Activated CD4-positive, CD25-positive, alpha-beta regulatory T cell treated with anti-CD3 and anti-CD28 coated beads, Interleukin-2, amount 50 U/mL, for 72 hours (primary cell): ENCODE measurements at places on chromosomes 13 and 19.

GRCh38 chr19:10133596-10133995 is 13.9 kb upstream of the EIF3G start:
- no peak for DNase-seq

DNA sequence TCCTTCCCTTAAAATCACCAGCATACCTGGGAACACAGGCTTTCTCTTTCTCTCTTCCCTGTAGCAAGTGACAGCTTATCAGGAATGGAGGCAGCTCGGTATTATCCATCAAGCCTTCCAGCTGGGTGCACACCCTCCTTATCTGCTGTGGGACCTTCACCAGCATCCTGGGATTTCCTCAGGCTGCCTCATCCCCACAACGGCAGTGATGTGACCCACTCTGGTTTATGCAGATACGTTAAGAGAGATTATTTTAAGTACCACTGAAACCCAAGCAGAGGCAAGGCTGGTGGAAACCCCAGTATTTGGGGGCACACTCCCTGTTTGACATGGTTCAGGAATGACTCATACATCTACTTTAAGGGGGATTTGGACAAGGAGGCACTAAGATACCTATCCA is 192.1 kb downstream of the TM9SF2 start:
- DNase-seq, result no peak

- DNase-seq, result no peak
Measured at GRCh38 chr13:26541678-26542568, 15.6 kb upstream of the WASF3 start.

DNA sequence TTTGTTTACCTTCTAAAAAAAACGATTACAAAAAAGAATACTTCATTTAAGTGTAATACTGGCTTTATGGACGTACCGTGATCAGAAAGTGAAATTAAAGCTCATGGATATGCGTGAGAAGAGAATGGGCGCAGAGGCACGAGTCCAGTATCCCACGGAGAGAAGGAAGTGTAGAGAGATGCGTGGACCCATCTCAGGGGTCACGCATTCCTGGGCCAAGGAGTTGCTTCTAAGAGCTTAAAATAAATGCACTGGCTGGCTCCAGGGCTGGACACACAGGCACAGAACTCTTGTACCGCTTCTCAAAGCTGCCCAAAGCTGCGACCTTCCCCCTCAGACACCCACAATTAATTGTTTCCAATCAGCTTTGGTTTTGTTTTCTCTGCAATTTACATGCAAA is 8.7 kb upstream of the SPC24 start:
- no peak for DNase-seq

- no peak for DNase-seq
Measured at GRCh38 chr13:48949566-48950500, 25.9 kb upstream of the FNDC3A start.

DNA sequence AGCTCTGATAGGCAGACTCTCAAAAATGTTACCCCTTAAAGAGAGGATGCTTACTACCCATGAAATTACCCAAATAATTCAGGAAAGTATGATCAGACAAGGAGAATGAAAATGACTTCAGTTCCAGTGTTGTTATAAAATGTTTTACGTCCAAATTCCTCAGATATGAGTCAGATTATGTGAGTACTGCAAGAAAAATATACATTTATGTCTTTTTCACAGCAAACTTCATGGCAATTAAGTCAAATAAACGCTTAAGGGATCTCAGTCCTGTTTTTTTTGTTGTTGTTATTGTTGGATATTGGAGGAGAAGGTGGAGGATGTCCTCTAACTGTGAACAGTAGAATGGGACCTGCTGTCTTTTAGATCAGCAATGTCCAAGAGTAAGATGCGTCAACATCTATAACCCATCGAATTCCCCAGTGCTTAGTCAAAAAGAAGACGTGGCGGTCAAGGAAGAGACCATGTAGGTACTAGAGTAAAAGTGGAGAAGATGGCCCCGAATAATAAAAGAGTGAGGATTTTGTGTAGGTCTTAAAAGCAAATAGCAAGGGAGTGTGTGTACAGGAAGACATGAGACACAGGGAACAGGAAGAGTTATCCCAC is 215.4 kb upstream of the IRS2 start:
- no peak for DNase-seq

DNA sequence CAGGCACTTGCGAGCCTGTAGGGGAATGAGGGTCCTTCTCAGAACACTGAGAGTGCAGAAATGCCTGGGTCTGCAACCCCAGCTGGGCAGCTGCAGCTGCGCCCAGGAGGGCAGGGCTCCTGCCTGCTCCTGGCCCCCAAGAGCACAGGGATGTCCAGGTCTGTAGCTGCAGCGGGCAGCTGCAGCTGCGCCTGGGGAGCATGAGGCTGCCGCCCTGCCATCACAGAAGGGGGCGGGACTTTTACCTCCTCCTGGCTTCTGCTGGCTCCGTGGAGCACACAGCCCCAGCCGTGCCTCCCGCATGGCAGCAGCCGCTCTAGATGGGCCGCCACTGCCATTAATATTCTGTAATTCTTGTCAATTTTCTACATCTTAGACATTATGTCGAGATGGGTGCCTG is 17.8 kb downstream of the CPB2 start:
- no peak for DNase-seq

- no peak for DNase-seq
Measured at GRCh38 chr19:1531587-1531986, 7.7 kb downstream of the PLK5 start.

DNA sequence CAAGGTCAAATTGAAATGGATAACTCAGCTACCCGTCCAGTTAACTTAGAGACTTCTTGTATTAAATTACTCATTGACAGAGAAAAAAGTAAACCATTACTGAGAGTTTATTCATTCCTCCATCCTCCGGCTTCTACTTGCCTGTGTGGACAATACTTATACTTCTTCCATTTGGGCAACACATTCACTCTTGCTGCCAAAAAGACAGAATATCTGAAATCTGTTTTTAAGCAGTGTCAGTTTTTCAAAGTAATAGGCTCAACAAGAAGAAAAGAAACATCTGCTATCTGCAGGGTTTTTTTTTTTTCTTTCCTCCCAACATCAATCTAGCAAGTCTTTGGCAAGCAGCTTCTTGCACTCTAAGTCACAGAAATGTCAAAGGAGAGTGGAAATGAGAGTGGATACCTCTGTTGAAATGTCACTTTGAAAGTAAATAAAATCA is 1142.8 kb downstream of the PCDH9 start:
- DNase-seq, result no peak

DNA sequence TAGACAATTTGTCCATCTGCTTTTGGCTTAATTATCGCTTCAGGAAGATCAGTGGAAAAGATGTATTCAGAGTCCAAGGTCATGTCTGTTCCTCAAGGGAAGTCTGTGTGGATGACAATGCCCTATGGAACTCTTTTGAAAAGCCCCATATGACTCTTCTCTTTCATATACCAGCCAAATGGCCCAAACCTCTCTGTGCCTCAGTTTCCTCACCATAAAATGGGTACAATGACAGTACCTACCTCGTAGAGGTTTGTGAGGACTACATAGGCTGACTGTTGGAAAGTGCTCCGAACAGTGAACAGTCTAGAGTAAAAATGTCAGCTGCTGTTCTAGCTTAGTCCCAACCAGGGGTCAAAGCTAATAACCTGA is 104.6 kb downstream of the COL4A2 start:
- no peak for DNase-seq

- DNase-seq, result no peak
Measured at GRCh38 chr19:13078897-13079541, 23.6 kb downstream of the LYL1 start.

DNA sequence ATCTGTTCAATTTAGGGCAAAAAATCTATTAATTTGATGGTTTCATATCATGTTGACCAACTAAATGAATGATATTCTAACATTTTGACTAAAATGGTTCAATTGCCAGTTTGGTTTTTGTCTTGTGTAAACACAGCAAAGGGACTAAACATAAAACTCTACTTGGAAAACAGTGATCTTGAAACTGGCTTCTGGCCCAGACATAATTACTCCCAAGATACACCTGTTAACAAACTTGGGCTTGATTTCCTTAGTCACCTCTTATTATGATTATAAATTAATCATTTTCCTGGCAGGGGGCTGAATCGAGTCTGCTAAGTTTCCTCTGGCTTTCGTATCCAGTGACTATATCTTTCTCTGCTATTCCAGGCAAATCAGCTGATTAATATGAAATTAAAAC is 78.0 kb upstream of the OXGR1 start:
- DNase-seq, result no peak

GRCh38 chr19:50368649-50369570 is 3.5 kb upstream of the NAPSA start:
- peak; percentile 81 for DNase-seq

DNA sequence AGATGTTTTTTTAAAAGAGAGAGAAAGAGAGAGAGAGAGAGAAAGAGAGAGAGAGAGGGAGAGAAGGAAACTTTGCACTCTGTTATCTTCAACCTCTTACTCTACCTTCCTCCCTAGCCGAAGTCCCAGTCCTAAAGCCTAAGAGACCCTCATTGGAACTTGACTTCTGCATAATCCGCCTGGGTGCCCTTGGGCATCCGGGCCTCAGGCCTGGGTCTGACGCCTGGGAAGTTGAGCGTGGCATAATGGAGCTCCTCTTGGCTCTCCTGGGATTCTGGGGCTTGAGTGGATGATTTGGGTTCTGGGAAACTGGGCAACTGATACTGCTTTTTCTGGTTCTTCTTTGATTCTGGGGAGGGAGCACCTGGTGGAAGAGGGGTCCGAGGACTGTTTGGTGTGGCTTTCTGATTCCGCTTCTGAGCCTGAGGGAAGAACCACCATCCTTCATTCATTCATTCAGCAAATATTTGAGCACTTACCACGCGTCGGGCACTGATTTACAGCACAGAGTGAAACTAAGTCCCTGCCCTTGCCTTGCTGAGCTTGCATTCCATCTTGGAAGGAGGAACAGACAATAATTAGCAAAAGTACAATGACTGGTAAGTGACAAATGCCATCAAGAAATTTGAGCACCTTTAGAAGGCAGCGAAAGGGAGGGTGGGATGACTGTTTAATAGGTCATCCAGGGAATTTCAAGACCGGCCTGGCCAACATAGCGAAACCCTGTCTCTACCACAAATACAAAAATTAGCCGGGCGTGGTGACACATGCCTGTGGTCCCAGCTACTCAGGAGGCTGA is 6.3 kb downstream of the SIGLEC10 start:
- no peak for DNase-seq

GRCh38 chr13:51243227-51243626 is 21.0 kb downstream of the FAM124A start:
- DNase-seq, result no peak

GRCh38 chr19:53944933-53945332 is 17.8 kb upstream of the CACNG8 start:
- DNase-seq, result no peak

DNA sequence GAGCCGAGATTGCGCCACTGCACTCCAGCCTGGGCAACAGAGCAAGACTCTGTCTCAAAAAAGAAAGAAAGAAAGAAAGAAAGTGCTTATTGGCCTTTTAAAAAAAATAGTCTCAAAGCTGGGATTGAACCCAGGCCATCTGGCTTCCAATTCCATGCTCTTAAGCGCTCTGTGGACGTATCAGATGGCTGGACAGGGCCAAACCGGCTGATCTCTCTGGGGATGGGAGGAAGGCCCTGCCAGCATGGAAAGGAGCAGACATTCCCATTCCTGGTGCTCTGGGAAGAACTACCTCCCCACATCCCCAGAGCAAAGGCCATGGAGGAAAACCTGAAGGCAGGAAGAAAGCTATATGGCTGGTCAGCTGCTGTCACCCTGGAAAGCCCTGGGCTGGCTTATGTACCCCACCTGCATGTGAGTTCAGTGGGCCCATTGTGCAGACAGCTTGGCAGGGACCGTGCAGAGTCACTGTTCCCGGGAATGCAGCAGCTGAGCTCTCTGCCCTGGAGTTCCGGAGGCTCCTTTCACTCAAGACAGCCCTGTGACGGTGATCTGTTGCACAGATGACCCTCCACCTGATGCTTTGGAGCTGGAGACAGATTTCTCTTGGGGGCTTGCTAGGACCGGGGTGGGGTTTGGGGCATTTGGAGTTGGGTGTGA is 84.3 kb downstream of the SIPA1L3 start:
- no peak for DNase-seq

GRCh38 chr13:98521461-98522247 is 55.3 kb downstream of the STK24 start:
- no peak for DNase-seq

- no peak for DNase-seq
Measured at GRCh38 chr19:45529420-45529785, 22.1 kb downstream of the VASP start.

DNA sequence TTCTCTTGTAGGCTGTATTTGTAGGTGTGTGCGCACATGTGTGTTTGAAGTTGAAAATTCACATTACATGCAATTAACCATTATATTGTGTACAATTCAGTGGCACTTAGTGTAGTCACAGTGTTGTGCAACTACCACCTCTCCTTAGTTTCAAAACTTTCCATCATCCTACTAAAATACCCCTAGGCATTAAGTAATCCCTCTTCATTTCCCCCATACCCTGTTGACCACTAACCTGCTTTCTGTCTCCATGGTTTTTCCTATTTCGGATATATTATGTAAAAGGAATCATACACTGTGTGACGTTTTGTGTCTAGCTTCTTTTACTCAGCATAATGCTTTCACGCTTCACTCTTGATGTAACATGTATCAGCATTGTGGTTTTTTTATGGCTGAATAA is 16.1 kb downstream of the LSM14A start:
- DNase-seq, result no peak

DNA sequence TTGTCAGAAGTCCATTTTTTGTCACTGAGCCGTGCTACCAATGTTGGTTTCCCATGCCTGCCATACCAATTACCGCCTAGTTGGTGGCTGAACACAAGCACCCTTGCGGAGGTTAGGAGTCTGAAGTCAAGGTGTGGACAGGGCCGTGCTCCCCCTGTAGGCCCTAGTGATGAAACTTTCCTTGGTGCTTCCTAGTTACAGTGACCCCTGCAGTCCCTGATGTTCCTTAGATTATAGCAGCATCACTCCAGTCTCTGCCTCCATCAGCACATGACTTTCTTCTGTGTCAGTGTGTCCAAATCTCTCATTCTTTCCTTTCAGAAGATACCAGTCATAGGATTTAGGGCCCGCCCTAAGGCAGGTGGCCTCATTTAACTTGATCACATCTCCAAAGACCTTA is 99.0 kb downstream of the MYO16 start:
- DNase-seq, result no peak

- no peak for DNase-seq
Measured at GRCh38 chr13:42814868-42815267, 33.5 kb downstream of the FAM216B start.

DNA sequence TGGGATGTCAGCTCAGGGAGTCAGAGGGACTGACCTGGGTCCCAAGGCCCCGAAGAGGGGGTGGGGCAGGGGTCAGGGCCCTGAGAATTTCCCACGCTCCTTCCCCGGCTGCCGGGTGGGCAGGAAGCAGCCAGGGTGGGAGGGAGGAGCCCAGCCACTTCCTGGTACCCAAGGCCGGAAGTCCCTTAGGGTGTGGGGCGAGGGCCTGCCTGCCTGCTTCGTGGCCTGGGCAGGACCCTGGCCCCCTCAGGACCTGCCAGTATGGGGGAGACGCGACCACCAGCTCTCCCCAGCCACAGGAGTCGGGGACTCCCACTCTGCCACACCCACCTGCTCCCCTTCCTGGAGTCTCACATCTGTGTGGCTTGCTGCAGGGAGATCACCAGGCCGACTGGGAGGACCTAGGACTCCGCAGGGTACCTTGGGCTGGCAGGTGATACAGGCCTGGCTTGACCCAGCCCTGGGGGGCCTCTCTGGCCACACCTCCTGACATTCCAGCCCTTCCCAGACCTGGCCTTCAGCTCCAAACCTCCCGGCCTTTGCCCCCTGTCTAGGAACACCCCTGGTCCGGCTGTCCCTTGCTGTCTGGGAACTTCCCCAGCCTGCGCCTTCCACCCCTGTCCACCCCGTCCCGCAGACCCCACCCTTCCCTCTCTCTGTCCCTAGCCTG is 9.8 kb upstream of the CIRBP start:
- peak; percentile 72 for DNase-seq

GRCh38 chr13:107832500-107833100 is 382.7 kb downstream of the LIG4 start:
- DNase-seq, result no peak
